GM04503 (cell line): ENCODE measurements at places on chromosomes 7 and 10.

DNA sequence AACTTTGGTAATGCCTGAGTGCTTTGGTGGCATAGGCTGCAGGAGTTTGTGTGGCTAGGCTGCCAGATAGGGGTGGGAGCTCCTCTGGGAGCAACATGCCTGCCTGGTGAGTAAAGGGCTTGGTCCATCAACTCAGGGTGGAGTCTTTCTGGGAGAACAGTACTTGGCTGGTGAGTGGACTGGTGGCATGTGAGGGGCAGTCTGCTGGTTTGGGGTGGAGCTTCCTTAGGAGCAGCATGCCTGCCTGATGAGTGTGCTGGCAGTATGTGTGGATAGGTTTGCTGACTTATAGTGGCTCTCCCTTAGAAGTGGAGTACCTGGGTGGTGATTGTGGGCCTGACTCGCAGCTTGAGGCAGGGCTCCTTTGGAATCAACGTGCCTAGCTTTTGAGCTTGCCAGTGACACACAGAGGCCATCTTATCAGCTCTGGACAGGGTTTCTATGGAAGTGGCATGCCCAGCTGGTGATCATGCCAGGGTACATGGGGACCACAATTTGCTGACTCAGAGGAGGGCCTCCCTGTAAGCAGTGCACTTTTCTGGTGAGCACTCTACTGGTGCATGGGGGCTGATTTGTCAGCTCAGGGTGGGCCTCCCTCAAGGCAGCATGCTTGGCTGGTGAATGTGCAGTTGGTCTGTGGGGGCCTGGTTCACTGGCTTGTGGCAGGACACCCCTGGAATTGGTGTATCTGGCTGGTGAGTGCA is 35.0 kb upstream of the SRI start:
- DNase-seq, result no peak

DNA sequence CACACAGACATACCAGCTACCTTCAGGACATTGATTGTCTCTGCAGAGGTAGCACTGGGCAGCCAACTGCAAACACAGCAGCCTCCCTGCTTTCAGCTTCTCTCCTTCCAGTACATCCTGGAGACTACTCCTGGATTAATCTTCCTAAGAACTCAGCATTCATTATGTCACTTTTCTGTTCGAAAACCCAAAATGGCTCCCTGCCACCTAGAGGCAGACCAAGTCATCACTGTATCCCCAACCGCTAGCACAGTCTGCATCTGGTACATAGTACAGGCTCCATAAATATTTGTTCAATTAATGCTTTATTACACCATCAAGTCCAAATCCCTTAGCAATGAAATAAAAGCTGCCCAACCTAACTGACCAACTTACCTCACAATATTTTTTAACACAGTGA is 5.0 kb upstream of the SEC31B start:
- DNase-seq, result no peak

DNA sequence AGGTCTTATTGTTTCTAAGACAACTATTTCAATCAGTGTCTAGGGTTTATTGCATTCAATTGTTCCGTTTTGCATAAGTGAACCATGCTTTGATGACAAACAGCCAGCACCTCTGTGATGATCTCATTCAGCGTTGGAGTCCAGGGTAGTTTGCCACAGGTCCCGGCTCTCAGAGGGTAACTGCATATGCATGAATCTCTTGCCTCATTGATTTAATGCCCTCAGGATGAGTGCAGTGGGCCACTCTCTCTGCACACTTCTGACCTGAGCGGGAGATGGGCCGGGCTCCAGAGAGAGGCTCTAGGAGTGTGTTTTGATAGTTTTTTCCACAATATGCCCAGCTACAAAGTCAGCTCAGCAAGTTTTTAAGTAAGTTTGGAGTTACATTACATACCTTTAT is 83.9 kb downstream of the HECW1 start:
- DNase-seq, result no peak

DNA sequence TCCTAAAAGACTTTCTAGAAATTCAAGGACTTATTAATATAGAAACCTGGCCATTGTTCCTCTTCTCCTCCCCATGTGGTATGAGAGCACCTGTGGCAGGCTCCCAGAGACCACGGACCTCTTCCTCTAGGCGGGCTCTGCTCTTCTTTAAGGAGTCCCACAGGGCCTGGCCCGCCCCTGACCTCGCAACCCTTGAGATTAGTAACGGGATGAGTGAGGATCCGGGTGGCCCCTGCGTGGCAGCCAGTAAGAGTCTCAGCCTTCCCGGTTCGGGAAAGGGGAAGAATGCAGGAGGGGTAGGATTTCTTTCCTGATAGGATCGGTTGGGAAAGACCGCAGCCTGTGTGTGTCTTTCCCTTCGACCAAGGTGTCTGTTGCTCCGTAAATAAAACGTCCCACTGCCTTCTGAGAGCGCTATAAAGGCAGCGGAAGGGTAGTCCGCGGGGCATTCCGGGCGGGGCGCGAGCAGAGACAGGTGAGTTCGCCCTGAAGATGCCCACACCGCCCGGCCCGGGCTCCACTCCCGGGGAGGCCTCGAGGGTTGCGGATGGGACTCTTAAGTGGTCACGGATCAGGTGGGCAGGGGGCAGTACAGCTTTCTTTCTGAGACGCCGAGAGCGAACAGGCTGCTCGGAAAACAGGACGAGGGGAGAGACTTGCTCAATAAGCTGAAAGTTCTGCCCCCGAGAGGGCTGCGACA is at the start of gene SLC26A4:
Gene SLC26A4, plus strand, starts transcription at position 448 of the 700 bp plus-strand sequence. CDS start 814 bp downstream, outside the sequence.
- no peak for DNase-seq

DNA sequence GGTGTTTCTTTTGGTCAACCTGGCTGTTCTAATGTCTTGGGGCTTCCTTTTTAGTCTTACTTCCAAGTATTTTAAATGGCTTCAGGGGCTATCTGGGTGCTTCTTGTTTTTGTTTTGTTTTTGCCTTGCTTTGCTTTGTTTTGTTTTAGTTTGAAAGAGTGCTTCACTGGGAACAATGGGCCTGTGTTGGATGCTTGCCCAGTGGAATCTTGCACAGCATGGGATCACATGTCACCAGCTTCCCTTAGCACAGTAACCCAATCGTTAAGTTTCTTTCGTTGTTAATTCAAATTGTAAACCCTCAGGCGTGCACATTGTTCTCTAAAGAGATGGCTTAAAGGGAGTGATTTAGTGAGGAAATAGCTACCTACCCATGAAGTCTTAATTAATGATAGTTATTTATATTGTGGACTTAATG is 8.9 kb downstream of the COL17A1 start:
- no peak for DNase-seq
